Activated CD8-positive, alpha-beta T cell treated with anti-CD3 and anti-CD28 coated beads for 36 hours (primary cell): ENCODE measurements at places on chromosomes 5 and 9.

- no peak for DNase-seq
Observed at GRCh38 chr5:39674209-39675082, 249.7 kb upstream of the DAB2 start.

- peak; percentile 64 for DNase-seq
Observed at GRCh38 chr5:53381-54174, 38.4 kb upstream of the PLEKHG4B start.

DNA sequence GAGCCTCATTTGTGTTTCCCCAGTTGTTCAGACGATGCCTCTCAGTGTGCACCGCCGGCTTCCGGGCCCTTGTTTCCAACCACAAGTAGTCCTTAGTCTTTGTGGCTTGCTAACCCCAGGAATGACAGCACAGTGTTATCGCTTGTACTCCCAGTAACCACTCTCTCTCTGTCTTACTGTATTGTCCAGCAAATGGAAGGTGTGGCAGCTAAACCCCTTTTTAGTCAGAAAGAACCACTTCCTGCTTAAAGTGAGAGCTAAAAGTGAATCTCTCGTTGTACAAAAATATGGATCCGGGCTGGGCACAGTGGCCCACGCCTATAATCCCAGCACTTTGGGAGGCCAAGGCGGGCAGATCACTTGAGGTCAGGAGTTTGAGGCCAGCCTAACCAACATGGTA lies 61.3 kb downstream of the ENC1 start:
- DNase-seq: peak; percentile 81

GRCh38 chr9:82582693-82583092 lies 480.2 kb downstream of the RASEF start:
- no peak for DNase-seq

GRCh38 chr5:33769196-33769595 lies 122.6 kb downstream of the ADAMTS12 start:
- no peak for DNase-seq

DNA sequence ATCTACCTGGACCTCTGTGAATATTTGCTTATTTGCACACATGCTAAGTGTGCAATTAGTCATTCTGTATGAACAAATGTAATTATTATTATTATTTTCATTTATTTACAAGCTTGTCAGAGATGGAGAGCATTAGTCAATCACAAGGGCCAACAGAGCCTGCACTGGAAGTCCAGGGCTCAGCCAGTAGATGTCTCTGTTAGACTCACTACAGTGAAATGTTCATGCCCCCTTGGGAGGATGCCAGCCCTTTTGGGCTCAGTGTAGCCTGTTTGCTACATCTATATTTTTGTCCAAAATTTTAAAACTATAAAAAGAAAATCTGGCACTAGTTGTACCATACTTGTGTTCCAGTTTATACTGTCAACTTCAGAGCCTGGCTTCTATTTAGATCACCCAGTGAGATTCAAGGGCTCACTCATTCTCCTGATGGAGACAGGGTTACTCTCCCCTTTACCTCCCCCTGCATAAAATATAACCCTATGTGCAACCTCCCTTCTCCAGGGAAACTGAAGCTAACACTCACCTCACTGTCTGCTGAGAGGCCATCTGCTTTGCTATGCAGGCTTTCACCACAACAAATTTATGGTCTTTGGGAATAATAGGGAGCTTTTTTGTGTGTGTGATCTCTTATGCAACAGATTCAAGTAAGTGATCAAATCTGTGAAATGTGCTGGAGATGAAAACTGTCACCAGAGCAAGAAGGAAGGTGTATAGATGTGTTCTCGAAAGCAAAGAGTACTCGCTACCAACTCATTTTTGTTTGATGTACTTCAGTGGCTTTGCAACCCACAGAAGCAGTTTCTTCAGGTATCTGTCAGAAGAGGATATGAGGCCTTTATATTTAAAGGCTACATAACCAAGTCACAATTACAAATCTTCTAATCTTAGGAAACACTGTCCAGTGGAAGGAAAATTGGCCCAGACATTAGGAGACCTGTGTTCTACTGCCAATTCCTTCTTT lies 99.9 kb upstream of the TLE4 start:
- peak; percentile 45 for DNase-seq

DNA sequence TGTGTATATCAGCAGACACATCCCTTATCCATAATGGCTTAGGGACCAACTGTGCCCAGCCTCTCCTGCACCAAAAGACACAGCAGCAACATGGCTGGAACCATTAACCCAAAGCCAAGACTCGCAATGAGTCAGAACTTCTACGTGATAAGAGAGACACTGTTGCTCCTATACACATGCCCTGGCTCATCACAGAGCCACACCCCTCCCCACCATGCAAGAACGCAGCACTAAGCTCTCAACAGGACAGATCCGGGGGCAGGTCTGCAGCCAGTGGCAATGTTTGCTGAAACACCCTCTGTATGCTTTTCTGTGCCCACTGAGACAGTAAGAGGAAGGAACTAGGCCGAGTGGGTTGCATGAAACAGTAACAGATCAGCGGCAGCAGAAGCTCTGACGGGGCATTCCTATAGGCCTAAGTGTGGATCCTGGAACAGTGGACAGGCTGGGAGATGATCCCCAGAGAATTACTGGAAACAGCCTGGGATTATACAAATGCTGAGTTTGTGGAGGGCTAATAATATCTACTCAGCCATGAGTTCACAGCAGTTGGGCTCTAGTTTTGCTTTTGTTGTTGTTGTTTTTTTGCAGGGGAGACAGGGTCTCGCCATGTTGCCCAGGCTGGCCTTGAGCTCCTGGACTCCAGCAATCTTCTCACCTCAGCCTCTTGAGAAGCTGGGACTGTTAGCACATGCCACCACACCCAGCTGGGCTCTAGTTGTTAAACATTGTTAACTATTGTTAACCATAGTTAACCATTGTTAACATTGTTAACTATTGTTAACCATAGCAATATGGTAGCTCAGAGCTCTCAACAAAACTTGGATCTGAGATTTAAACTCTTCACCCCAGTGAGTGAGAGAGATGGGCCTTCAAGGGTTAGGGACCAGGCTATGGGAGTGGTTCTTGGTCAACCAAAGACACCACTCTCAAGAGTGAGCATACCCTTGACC lies 41.0 kb downstream of the B4GALT1 start:
- DNase-seq: no peak

GRCh38 chr5:93070938-93071337 lies 510.1 kb downstream of the NR2F1-AS1 start:
- no peak for DNase-seq
